ENCODE measurements at places on chromosomes 11 and 22. TPM values are rescaled to one million over a fixed set of nuclear protein-coding genes. Genes with fewer than 3 reads are reported as not detected.

Gene CRYBB2
- total RNA-seq: not detected

GRCh38 chr22:37178350-37179125, 9.5 kb downstream of the C1QTNF6 start:
- DNase-seq: no peak

Gene CARD10
- total RNA-seq: 20.4 TPM

- DNase-seq: no peak
Measured at GRCh38 chr22:39215070-39215396, 29.7 kb downstream of the PDGFB start.

Gene MS4A15
- total RNA-seq: not detected

Gene CNIH2
- total RNA-seq: 0.72 TPM

DNA sequence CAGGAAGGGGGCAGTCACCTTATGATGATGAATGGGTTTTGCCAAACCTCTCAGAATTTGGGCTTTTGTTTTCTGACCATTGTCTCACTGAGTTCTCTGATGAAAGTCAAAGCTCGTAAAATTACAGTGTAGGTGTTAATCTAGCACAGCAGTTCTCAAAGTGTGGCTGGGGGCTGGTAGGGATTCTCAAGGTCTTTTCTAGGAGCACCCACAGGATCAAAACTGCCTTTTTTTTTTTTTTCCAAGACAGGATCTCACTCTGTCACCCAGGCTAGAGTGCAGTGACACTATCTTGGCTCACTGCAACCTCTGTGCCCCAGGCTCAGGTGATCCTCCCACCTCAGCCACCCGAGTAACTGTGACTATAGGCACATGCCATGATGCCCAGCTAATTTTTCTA, 66.1 kb downstream of the C22orf31 start:
- no peak for DNase-seq

GRCh38 chr11:126841999-126842398, 158.6 kb downstream of the KIRREL3 start:
- no peak for DNase-seq

DNA sequence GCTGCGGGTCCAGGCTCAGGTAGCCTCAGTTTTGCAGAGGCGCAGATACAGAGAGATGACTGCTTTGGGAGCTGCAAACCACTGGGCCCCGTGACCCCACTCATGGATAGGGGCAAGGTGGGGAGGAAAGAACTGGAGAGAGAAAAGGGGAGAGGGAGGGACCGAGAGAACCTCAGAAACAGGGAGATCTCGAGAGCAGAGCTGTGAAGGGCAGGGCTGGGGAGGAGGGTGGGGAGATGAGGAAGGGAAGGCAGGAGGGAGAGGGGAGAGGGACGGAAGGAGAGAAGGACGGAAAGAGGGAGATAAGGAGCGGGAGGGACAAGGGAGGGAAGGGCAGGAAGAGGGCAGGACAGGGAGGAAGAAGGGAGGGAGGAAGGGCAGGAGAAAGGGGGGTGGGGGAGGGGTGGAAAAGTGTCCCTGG, 46.3 kb downstream of the IGLL1 start:
- DNase-seq: peak; percentile 3

Gene SGSM1
- not detected for total RNA-seq

- DNase-seq: peak; percentile 75
Measured at GRCh38 chr11:5204787-5205186, 4.3 kb upstream of the OR51V1 start.

Gene CYTH4
- 0.26 TPM for total RNA-seq

DNA sequence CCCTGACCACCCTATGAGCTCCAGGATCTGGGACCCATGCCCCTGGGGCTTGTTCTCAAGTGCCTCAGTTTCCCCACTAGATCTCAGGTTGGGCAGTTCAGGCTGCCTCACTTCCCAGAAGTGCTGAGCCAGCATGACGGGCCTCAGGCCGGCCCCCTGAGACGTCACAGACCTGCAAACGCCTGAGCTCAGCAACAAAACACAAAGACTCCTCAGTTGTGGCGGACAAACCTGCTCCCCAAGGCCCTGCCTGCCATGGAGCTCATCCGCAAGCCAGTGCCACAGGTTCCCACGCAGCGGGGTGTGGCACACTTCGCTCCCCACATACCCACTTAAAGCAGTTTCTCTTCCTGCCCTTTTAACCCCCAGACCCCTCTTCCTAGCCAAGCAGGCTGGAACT, 45.2 kb downstream of the NECTIN1 start:
- DNase-seq: no peak

Gene PHF21A
- 24.6 TPM for total RNA-seq

DNA sequence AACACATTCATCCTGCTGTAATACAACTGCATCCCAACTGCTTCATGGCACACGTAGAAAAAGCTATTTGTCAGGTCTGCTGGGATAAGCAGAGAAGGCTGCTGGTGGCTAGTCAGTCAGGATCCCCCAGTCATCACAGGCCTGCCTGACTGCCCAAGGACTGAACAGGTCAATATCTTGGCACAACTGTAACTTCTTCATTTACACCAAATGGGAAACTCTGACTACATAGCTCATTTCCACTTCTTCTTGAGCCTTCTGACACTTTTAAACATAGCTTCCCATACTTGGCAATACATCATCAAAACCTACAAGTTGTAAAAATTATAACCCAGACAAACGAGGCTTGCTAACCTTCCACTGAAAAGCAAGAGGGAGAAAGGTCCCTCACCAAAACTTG, 2.8 kb downstream of the TMEM9B start:
- no peak for DNase-seq

Gene DYNC2H1
- total RNA-seq: 7.7 TPM

- DNase-seq: no peak
Measured at GRCh38 chr11:113895367-113896155, 9.0 kb upstream of the HTR3B start.

DNA sequence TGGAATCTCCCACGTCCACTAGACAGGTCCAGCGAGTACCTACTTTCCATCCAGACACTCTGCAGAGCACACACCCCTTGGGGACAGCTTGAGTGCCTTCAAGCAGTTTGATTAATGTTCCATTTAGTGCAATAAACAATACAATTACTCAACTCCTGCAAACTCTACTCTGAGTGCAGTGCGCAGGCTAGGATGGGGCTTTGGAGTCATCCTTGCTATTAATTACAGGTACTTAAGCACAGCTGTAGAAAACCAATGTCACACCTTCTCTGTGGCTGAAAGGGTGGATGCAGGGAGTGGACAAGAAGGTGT, 82.6 kb downstream of the MN1 start:
- DNase-seq: no peak

- no peak for DNase-seq
Measured at GRCh38 chr11:128482512-128483191, 104.7 kb downstream of the ETS1 start.

- no peak for DNase-seq
Measured at GRCh38 chr11:124339396-124340141, 19.6 kb upstream of the OR8D2 start.

GRCh38 chr11:28520291-28520690, 412.1 kb downstream of the METTL15 start:
- no peak for DNase-seq

GRCh38 chr11:67024966-67025365, 2.0 kb downstream of the SYT12 start:
- DNase-seq: no peak

DNA sequence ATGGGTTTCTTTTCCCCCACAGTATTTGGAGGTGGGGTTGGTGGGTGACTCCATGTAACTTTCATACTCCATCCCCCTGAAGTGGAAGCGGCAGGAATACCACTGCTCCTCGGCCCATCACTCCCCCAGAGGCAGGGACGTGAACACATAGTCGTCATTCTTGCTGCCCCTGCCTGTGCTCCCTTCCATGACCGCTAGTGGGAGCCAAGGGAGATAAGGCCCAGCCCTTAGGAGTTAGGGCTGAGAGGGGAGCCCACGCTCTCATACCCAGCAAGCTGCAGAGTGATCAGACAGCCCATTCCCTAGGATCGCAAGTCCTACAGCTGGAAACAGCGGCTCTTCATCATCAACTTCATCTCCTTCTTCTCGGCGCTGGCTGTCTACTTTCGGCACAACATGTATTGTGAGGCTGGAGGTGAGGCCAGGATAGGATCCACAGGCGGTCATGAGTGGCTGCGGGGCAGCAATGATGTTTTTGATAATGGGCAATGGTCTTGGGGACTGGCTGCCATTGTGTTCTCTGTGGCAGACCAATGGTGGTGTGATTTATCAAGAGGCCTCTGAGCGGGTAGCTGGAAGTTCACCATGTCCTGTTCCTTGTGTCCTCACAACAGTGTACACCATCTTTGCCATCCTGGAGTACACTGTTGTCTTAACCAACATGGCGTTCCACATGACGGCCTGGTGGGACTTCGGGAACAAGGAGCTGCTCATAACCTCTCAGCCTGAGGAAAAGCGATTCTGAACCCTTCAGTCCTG, 15.9 kb downstream of the RHOG start:
- no peak for DNase-seq

Gene CHST1
- total RNA-seq: 0.14 TPM

Gene ZNHIT2
- 22.3 TPM for total RNA-seq

DNA sequence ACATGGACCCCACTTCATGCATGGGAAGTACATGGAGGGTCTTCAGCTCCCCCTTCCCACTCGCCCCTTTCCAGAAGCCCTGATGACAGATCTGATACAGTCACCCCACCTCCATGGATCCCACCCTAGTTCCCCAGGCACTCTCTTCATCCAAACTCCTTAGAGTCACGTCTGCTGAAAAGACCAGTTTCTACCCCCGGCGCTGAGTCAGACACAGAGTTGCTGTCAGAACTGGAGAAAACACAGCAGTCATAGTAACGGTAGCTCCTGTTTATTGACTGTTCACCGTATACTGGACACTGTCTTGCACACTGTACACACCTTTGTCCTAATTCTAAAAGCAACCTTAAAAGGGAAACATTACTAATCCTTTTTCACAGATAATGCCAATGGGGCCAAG, 29.1 kb downstream of the DRD2 start:
- no peak for DNase-seq

DNA sequence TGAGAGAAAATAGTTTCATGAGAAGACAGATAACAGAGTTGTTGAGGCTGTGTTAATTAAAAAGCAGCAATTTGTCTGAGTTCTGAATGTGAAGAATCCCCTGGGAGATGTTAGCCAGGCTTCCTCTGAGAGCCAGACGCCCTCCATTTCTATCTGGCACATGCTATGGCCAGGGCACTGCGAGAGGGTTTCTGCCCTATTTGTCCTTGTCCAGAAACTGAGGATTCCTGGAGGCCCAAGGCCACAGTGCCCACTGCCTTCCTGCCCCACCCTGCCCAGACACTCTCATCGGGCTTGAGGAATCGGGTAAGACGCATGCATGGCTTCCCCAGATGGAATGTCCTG, 484.6 kb downstream of the OPCML start:
- DNase-seq: no peak

GRCh38 chr11:67311556-67312082, 8.3 kb downstream of the SSH3 start:
- DNase-seq: no peak

GRCh38 chr11:63563201-63564055, at the start of gene PLAAT2:
Gene PLAAT2, minus strand, starts transcription at chr11:63563379. Its CDS starts 55 bp downstream, at chr11:63563324.
- DNase-seq: no peak

DNA sequence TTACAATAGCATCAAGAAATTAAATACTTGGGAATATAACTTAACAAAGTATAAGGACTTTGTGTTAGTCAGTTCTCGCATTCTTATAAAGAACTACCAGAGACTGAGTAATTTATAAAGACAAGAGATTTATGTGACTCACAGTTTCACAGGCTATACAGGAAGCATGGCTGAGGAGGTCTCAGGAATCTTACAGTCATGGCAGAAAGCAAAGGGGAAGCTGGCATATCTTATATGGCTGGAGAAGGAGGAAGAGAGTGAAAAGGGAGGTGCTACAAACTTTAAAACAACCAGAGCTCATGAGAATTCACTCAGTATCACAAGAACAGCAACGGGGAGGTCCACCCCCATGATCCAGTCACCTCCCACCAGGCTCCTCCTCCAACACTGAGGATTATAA, 32.0 kb upstream of the CCDC134 start:
- peak; percentile 46 for DNase-seq

DNA sequence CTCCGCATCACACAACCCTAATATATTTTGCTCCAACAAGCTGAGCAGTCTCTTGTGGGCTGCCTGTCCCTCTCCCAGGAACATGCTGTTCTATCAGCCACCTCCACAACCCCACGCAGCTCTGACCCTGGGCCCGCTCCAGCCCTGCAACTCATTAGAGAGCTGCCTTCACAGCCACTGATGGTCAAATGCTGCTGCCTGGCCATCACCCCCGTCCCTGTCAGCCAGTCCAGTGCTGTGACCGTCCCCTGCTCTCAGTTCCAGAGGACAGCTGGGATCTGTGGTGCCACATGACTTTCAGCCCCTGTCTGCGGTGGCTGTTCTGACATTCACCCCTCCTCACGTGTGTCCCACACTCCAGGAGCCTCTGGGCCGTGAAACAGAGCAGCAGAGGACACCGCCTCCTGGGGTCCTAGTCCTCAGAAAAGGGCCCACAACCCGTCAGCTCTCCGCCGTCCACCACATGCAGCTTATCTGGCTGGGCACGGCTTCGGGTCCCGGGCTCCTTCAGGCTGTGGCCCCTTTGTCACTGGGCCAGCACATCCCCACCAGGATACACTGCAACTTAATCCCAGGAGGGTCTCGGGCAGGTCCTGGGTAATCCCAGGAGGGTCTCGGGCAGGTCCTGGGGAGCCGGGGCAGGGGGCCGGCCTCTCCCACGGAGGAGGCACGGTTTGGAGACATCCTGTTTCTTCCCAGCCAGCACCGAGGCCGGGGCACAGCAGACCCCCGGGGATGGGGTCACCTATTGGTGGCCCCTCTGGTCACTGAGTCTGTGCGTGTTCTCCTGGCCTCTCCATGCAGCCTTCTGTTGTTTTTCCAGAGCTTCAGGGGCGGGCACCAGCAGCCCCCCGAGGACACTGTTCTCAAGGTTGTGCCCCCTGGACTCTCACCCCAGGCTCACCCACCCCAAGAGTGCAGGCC, 15.1 kb downstream of the CRELD2 start:
- no peak for DNase-seq

DNA sequence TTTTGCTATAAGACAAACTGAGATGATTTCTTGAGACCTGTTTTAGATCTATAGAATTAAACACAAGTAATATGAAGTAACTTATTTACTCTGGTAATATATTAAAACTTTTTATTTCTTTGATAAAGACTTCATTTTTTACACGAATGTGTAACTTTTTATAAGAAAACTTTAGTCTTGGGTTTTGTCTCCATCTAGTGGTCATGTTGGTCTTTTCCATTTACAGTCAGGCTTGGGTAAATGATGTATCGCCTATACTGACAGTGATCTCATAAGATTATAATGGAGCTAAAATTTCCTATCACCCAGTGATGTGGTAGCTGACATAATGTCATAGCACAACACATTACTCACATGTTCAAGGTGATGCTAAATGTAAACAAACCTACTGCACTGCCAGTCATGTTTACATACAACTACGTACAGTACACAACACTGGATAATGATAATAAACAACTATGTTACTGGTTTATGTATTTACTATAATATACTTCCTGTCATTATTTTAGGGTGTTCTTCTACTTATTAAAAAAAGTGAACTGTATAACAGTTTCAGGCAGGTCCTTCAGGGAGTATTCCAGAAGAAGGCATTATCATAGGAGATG, 7.5 kb upstream of the C11orf97 start:
- no peak for DNase-seq

- no peak for DNase-seq
Measured at GRCh38 chr22:45846952-45847351, 130.0 kb downstream of the WNT7B start.

DNA sequence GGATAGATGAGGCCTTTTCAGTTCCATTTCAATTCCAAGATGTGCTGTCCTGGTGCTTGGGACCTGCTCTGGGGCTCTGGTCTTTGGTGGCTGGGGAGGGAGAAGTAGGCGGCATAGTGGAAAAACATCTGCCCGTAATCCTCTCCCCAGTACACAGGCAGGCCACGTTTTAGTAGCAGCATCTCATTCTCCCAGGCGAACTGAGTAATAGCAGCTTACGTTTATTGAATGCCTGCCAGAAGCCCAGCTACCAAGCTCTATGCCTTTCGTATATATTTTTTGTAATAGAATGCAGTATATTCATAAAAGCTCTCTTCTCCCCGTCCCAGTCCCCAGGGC, 11.4 kb downstream of the ACO2 start:
- no peak for DNase-seq

All from A172 (cell line).